ENCODE measurements at places on chromosomes 5 and 9.

- DNase-seq = peak; percentile 42
Observed at GRCh38 chr5:10987276-10987924, 226.4 kb upstream of the DAP start.

GRCh38 chr9:94005272-94005901 is 50.2 kb upstream of the BARX1 start:
- DNase-seq = no peak

DNA sequence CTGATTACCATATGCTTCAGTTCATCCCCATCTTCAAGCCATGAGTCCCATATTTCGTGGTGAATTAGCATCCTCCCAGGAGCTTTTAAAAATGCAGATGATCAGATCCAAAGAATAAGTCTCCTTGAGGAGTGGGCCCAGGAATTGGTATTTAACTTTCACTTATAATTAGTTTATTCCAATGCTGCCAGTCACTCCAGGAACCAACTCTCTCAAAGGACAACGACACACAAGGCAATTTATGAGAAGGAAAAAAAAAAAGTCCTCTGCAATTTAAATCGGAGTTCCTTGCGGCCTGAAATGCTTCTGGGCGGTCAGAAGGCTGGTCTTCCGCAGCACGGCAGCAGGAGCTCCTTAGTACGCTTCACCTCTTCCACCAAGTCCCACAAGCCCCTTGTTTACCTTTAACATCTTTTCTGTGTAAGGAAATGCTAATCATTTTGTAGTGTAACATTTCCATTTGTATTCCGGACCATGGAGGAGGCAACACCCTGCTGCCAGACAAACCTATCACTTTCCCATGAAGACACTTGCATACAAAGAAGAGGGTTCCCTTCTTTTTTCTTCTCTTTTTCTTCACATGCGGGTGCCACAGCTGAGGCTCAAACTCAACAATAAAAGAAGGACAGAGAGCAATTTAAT is 16.3 kb upstream of the KCNV2 start:
- DNase-seq = no peak

- peak; percentile 86 for DNase-seq
Observed at GRCh38 chr5:142618130-142618523, 67.8 kb downstream of the FGF1 start.

GRCh38 chr9:87572719-87573118 is 75.1 kb downstream of the DAPK1 start:
- no peak for DNase-seq

GRCh38 chr5:124001036-124001615 is 489.1 kb downstream of the CSNK1G3 start:
- DNase-seq = peak; percentile 52

DNA sequence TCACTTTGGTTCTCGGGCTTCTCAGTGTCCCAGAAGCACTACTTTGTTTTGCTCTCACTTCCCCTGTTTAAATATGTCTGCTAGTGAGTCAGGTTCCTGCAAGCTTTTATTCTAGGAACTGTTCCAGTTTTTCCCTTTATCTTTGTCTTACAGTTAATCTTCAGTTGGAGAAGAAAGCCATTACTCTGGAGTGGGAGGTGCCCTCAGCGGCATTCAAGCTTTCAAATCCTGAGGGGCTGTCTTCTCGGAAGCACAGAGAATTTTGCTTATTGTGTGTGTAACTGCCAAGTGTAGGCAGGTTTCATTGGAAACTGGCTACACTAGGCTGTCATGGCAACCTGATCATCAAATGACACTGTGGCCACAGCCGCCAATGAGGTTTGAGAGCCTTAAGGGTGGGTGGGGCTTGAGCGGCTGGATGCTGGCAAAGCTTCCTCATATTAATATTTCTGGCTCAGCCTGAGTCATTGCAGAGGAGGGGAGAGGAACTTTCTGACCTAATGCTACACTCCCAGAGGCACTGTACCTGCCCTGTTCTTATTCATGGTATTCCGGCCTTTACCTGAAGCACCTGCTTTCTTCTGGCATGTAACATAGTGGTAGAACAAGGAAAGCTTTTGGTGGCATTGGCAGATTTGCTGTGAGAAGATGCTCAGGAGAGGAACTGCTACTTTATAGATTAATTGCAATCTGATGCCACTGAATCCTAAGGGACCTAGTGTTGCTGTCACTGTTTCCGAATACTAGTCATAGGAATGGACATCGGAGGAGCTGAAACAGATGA is 26.3 kb downstream of the SLC25A25 start:
- DNase-seq = peak; percentile 98

DNA sequence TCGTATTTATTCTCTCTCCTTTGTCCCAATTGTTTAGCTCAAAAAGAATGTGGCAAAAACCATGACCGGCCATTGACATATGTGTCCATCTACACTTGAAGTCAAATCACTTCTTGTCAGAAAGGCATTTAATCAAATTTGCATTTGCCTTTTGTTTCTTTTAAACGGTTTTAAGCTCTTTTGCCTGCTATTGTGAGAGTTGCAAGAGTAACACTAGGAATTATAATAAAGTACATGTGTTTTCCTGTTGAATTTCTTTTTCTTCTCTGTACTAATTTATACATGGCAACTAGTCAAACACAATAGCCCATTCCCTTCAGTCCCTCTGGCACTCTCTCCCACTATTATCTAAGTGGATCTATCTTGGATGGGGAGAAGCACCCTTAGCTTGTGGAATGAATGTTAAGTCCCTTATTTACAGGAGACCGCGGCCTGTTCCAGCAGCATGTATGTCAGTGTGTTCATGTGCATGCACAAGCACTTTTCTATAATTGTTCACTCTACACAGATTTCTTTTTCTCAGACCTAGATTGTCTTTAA is 3.2 kb downstream of the ADAMTSL1 start:
- DNase-seq = no peak

- peak; percentile 68 for DNase-seq
Observed at GRCh38 chr5:172901788-172902496, 57.3 kb upstream of the RPL26L1 start.

DNA sequence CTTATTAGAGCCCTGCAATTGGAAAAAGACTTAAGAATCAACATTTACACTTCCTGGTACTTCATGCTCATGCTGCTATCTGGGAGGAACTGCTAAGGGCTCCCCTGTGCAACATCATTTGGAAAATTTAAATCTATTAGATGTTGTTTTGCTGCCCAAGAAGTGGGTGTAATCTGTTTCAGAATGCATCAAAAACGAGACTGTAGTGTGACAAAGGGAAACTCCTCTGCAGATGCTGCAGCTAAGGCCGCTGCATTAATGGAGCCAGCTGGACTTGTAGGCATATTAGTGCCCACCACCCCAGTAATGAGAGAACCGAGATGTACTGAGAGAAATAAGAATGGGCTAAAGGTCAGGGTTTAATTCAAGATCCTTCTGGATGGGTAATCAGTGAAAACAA is 11.1 kb upstream of the PAIP1 start:
- DNase-seq = no peak

GRCh38 chr9:92650839-92651621 is 18.9 kb downstream of the IPPK start:
- DNase-seq = no peak

- no peak for DNase-seq
Observed at GRCh38 chr5:138594305-138595058, 19.3 kb upstream of the HSPA9 start.

- no peak for DNase-seq
Observed at GRCh38 chr9:91155181-91155580, 206.5 kb downstream of the AUH start.

GRCh38 chr9:116541402-116541801 is 145.7 kb upstream of the TRIM32 start:
- DNase-seq = no peak

DNA sequence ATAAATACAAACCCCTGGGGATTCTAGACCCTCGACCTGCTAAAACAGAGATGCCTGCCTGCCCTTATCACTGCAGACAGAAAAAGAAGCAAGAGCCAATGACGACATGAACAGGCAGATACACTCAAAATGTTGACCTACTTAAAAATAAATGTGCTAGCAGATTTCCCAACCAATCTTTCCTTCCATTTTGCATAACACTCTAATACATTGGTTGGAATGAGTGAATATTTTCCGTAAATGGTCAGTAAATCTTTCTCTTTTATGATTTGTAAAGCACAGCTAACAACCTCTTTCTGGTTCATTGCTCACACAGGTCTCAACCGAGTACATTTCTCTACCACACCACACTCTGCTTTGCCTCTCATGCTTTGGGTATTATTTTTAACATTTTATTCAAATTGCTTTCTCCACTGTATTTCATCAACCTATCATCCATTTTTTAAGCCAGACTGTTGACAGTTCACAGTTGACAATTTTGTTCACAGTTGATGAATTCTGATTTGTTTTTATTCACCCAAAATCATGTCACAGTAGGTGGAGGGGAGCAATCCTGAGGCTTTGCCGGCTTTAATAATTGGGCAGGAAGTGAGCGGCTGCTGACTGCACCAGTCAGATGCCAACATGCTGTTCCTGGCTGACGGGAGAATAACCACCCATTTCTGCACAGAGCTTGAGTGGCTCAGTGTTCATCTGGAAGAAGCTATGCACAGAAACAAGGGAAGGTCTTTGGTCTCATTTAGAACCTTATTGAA is 426.6 kb downstream of the SPOCK1 start:
- DNase-seq = peak; percentile 28

DNA sequence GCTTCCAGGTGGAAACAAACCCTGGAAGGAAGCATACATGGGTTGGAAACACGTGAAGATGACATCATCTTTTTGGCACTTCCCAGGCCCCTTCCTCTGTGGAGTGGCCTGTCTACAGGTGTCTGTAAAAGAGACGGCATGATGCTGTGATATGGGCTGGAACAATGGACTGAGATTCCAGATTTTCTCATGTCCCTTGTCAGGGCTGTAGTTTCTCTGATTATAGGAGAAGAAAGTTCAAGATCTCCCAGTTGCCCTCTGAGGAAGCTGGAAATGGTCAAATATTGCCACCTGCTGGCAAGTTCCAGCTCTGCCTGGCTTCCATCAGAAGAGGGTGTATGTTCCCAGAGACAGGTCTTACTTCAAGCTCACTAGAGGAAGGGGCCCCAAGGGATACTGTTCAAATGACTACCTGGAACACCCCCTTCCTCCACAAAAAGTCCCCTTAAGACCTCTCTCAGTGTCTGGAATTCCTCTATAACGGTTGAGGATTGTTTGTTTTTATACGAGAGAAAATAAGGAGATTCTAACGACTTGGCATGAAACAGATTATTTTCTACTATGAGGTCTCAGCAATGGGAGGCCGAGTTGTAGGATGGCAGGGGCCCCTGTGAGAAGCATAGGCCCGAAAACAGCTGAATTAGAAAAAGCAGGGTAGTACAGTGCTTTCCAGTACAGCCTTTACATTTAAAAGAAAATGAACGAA is 7.3 kb upstream of the ANXA6 start:
- peak; percentile 72 for DNase-seq

DNA sequence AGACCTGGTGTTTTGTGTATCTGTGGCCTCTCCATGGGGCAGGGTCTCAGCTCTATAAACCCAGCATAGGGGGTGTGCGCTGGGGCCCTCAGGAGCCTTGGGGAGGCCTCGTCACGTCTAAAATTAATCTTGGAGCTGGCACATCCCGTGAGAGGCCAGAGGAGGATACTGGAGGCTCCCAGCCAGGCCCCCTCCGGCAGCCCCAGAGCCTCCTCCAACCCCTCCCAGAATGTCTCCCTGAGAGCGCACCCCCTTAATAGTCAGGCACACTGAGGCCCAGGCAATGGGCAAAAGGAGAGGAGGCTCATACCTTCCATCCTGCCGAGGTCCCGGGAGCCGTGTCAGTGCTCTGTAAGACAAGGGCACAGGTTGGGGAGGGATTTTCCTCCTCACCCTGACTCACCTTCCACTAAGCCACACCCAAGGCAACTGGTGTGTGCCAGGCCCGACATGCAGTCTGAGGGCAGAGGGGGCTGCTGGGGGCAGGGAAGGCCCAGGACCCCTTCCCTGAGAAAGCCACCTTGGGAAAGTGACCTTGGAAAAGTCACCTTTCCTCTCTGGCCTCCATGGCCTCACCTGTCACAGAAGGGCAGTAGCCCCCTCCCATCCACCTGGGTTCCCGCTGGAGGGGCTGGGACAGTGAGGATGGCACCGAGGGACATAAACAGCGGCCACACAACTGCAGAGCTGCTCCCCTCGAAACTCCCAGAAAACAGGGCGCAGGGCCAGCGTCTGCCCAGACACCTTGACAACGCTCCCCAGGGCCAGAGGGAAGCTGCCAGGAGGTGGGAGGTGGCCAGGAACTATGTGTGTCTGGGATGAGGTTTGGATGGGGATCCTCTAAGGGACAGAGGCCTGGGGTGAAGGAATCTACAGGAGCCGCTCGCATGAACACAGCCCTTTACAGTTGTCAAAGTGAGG is 2.9 kb downstream of the AK1 start:
- DNase-seq = no peak

DNA sequence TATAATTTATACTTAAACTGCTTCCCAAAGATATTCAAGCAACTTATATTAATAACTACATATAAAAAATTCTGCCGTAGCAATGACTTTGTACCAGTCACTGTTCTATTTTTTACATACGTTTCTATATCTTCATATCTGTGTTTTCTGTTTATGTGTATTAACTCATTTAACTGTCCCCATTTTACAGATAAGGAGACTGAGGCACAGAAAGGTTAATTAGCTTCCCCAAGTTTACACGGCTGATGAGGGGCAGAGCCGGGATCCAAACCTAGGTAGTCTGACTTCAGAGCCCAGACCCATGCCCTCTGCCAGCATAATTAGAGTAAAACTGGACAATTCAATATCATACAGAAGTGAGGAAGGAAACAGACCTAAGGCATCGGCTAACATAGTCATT is 259.7 kb upstream of the TUT7 start:
- no peak for DNase-seq

DNA sequence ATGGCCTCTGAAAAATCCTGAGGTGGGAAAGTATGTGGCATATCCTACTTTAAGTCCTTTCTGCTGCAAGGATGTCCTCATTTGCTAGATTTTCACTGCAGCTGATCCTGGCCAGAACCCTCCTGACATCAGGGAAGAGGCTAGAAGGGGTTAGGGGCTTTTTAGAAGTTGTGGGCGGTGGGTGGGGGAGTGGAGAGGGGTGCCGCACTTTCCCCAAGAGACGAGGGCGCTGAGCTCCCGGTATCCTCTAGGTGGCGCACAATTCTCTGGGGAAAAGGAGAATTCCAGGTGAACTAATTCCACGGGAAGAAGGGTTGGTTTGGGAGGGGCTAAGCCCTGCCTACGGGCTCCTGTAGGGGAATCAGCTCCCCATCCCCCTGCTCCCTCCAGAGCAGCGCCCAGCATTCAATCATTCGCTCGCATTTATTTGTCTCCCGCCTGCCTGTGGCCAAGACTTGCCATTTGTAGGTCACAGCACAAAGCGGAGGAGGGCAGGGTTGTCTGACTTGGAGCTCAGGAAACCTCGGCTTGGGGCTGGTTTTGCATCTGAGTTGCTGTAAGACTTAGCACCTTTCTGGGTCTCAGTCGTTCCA is 42.9 kb upstream of the HAND1 start:
- DNase-seq = no peak

GRCh38 chr9:136808075-136808805 is 492 bp downstream of the RABL6 start:
- DNase-seq = no peak

DNA sequence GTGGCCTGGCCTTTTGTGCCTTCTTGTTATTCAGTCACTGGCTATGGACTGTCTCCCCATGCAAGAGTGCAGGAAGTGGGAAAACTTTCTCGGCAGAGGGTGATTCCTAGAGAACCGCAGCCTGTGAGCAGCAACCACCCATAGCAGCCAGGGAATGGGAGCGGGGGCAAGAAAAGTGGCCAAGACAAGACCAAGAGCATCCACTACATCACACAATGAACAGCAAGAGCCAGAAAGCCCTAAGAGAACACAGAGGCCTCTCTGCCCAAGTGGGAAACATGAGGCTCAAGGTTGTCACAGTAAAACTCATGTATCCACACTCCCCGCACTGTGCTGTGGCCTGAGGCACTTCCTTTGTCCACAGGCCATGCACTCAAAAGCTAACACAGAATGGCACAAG is 129.1 kb upstream of the FSTL4 start:
- DNase-seq = no peak

GRCh38 chr5:72305194-72306142 is 14.6 kb downstream of the MRPS27 start:
- DNase-seq = no peak

Measured in fibroblast of skin of back (primary cell).